ENCODE measurements at places on chromosomes 12 and 14. TPM values are rescaled to one million over a fixed set of nuclear protein-coding genes. Genes with fewer than 3 reads are reported as not detected.
A peak's percentile ranks its signal among the peaks of the same experiment; 100 is the strongest.

The RDH16 gene
- 0.86 TPM for total RNA-seq

DNA sequence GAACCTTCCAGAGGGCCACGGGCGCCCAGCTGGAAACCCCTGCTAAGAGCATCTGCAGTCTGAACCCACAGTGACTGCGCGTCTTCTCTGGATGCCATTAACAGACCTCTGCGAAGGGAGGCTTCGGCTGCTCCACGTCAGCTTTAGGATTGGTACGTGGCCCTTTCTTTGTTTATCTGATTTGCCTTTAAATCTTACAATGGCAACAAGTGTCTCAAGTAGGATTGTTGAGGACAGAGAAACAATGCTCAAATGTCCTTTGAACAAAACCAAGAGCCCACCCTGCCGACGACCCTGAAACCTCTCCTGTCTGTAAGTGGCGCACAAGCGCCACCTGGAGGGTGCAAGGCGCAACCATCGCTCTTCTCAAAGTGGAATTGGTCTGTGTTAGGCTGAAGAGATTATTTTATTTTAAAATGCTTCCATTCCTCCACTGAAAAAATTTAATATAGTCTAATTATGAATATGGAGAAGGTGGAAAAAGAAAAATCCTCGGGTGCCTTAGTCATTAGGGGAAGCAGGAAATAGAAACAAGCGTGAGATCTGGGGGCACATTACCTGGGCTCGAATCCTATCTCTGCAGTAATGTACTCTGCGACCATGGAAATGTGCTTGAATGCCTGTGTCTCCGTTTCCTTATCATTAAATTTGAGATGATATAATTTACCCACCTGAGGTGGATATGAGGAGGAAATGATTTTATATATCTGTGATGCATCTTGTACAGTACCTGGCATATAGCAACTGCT, 82.6 kb upstream of the PTPRB start:
- no peaks in the 10 kb centered on the region for H3K27me3 ChIP-seq
- no peak overlapping the region for H3K27ac ChIP-seq
- no peak overlapping the region for H3K4me3 ChIP-seq
- H3K4me1 ChIP-seq, result no peaks in the 10 kb centered on the region

DNA sequence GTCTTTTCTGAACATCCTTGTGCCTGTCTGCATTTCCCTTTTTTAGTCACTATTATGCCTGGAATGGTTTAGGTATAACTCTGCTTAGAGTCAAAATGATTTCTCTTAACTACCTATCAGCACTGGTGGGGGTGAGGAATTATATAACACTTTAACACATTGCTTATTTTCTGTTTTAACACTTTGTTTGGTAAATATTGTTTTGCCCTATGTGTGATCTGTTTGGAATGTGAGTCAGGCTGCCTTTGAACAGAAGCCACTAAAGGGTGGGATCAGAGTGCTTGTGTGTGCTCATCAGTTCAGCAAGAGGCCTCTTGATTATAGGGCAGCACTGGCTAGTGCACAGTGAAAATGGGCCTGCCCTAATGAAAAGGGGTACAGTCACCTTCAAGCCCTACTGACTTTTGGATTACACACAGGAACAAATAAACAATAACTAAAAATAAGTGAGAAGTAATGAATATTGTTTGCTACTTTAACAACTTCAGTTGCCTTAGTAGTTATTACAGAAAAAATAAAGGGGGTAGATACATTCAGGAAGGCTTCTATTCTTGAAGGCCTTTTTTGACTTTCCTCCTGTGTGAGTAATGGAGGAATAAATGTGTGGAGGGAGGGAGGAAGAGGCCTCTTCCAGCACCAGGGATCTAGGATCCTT, 23.2 kb downstream of the NGDN start:
- no peak overlapping the region for H3K4me3 ChIP-seq
- H3K27ac ChIP-seq, result no peak overlapping the region
- no peaks in the 10 kb centered on the region for H3K27me3 ChIP-seq
- no peak for DNase-seq
- H3K36me3 ChIP-seq, result peaks cover 6% of the 10 kb centered on the region

The SCNN1A gene
- 2.9 TPM for total RNA-seq

The PTPRB gene
- total RNA-seq, result 0.66 TPM

DNA sequence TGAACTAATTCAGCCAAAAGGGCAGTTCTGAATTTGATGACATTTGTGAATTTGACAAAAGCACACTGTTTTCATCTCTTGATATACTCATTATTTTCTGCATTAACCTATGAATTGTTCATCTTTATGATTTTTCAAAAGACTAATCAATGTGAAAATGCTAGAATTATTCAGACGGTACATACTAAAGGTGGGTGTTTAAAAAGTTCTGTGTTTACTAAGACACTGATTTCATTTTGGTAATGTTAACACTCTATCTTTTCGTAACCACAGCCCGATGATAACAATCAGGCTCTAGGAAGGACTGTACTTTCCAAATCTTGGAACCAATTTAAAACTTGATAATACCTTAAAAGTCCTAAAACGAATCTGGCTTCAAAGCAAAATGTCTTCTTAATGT, 9.4 kb downstream of the AKAP5 start:
- H3K4me3 ChIP-seq, result no peak overlapping the region
- H3K36me3 ChIP-seq, result no peaks in the 10 kb centered on the region
- no peak for DNase-seq
- H3K4me1 ChIP-seq, result no peaks in the 10 kb centered on the region
- no peak overlapping the region for H3K27ac ChIP-seq

DNA sequence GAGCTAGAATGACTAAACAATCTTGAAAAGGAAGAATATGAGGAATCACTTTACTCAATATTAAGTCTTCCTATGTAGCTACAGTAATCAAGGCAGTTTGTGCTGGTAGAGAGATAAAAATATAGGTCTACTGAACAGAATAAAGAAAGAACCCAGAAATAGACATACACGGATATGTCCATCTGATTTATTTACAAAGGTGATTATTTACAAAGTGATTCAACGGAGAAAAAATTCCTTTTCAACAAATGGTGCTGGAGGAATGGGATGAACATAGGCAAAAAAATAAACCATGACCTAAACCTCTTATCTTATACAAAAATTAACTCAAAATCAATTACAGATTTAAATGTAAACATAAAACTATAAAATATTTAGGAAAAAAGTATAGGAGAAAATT, 36.6 kb downstream of the TAOK3 start:
- H3K36me3 ChIP-seq, result no peaks in the 10 kb centered on the region
- peak overlapping the region; percentile 29 for H3K27ac ChIP-seq
- 0 out of 2 replicates have a peak overlapping the region, but pooled peaks have one; percentile 1 for H3K4me3 ChIP-seq
- no peaks in the 10 kb centered on the region for H3K27me3 ChIP-seq

DNA sequence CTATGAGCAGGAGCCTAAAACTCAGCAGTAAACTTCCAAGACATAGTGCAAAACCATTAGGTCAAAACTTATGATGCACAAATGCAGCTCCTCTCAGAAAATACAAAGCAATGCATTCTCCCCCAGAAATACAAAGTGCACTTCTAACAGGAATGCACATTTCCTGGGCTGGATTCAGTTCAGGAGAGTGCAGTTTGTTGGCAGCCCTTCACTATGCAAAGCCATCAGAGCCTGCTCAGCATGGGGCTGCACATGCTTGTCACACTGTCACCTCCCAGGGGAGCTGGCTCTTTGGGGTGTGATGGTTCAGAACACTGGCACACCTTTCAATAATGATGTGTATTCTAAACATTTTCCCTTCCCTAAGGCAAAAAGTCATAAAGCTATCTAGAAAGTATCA, 110.4 kb downstream of the KCNK10 start:
- no peaks in the 10 kb centered on the region for H3K4me1 ChIP-seq
- no peak overlapping the region for H3K27ac ChIP-seq
- no peak for DNase-seq

The B4GALNT3 gene
- total RNA-seq, result 3.7 TPM

GRCh38 chr12:102421802-102422583, 58.4 kb downstream of the IGF1 start:
- H3K4me1 ChIP-seq, result no peaks in the 10 kb centered on the region
- DNase-seq, result no peak
- H3K27ac ChIP-seq, result no peak overlapping the region

DNA sequence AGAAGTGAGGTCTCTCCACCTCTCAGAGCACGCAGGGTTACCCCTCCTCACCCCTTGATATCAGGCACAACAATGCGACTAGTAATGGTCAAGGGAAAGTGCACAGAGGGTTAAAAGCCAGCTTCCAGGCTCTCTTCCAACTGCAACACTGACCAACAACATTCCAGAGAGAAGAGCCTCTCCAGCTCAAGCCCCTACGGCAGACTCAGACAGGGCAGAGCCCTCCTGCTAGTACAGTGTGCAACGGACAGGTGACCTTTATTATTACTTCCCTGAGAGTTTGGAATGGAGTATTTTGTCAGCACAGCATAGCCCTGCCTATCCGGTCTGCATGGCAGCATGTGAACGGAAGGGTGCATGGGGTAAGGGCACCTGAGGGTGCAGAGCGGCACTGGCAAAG, 73.0 kb downstream of the PTPN21 start:
- no peaks in the 10 kb centered on the region for H3K27me3 ChIP-seq
- no peak overlapping the region for H3K27ac ChIP-seq
- H3K4me1 ChIP-seq, result peaks cover 2% of the 10 kb centered on the region
- DNase-seq, result no peak
- no peak overlapping the region for H3K4me3 ChIP-seq
- 0 out of 2 replicates have a peak, but pooled peaks cover 5% of the 10 kb centered on the region for H3K36me3 ChIP-seq

DNA sequence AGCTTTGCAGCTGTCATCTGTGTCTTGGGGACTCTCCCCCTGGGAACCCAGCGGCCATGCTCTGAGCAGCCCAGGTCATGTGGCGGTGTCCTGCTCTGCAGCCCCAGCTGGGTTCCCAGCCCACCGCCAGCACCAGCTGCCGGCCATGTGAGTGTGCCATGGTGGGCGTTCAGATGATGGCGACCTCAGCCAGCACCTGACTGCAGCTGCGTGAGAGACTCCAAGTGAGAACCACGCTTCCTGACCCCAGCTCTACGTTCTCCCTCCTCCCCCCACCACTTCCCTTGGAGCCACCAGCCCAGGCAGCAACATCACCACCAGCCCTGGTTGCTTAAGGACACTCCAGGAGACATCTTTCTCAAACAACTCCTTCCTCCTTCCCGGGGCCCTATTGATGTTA, 68.8 kb downstream of the SLC24A4 start:
- no peak overlapping the region for H3K4me3 ChIP-seq
- H3K27ac ChIP-seq, result no peak overlapping the region
- H3K36me3 ChIP-seq, result no peaks in the 10 kb centered on the region
- DNase-seq, result no peak
- H3K27me3 ChIP-seq, result no peaks in the 10 kb centered on the region

The DEGS2 gene
- total RNA-seq, result 1.6 TPM

DNA sequence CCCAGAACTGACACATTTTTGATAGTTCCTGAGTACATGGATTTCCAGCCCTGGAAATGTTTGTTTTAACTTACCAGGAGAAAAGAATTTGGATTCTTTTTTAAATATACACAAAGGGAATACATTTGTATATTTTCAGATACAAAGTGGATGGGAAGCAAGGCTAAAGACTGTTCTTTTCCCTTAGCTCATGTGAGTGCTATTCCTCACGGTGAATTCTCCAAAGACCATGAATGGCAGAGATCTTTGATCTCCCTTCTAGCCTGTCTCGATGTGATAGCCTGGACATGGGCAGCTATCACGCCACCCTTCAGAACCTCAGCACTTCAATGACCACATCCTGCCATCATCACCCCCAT, 91.3 kb downstream of the DPF3 start:
- DNase-seq, result no peak
- no peak overlapping the region for H3K4me3 ChIP-seq
- H3K4me1 ChIP-seq, result peaks cover 27% of the 10 kb centered on the region
- H3K36me3 ChIP-seq, result peaks cover 7% of the 10 kb centered on the region
- no peaks in the 10 kb centered on the region for H3K27me3 ChIP-seq

GRCh38 chr14:36055681-36056225, 120.8 kb downstream of the PTCSC3 start:
- H3K4me3 ChIP-seq, result no peak overlapping the region
- H3K36me3 ChIP-seq, result no peaks in the 10 kb centered on the region
- DNase-seq, result no peak
- H3K4me1 ChIP-seq, result no peaks in the 10 kb centered on the region
- no peak overlapping the region for H3K27ac ChIP-seq
- H3K27me3 ChIP-seq, result peaks cover 42% of the 10 kb centered on the region

The CCDC175 gene
- total RNA-seq, result not detected

DNA sequence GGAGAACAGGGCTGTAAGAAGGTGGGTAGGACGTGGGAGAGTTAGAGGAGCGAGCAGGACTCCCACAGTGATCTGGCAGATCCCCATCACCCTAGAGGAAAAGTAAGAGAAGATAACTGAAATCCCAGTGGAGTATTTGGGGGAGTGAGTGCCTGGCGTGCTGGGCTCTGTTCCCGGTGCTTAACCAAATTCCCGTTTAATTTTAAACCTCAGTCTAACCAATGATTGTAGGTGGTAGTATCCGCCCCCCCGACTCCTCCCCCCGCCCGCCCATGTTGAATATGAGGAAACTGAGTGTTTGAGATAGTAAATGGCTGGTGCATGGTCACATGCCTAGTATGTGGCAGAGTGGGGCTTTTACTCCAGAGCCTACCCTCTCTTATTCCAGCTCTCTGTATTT, 1.2 kb downstream of the TARBP2 start:
- no peaks in the 10 kb centered on the region for H3K27me3 ChIP-seq
- no peak for DNase-seq
- H3K4me1 ChIP-seq, result peaks cover 37% of the 10 kb centered on the region
- H3K36me3 ChIP-seq, result peaks cover 21% of the 10 kb centered on the region
- H3K4me3 ChIP-seq, result peak overlapping the region; percentile 75

The DPF3 gene
- 30.5 TPM for total RNA-seq

GRCh38 chr14:68291820-68292219, 472.2 kb downstream of the RAD51B start:
- no peaks in the 10 kb centered on the region for H3K27me3 ChIP-seq
- no peak overlapping the region for H3K27ac ChIP-seq
- H3K36me3 ChIP-seq, result no peaks in the 10 kb centered on the region
- H3K4me3 ChIP-seq, result no peak overlapping the region

DNA sequence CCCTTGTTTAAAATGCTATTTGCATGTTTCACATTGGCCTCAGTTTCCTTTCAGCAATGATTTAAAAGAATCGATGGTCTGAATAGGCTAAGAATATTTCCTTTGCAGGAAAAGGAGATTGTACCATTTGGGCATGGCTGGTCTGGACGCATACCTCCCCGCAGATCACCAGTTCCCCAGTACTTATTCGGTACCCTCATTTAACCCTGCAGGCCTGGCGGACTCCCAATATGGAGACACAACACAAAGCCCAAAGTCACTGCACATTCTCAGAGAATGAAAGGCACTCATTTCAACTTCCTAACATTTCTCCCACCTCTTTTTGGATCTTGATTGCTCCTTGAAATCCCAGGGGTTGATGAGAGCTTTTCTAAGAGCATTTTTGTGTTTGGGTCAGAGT, 152.9 kb downstream of the GCH1 start:
- no peak for DNase-seq
- no peaks in the 10 kb centered on the region for H3K27me3 ChIP-seq
- no peak overlapping the region for H3K4me3 ChIP-seq
- H3K27ac ChIP-seq, result no peak overlapping the region

- no peaks in the 10 kb centered on the region for H3K27me3 ChIP-seq
- no peaks in the 10 kb centered on the region for H3K4me1 ChIP-seq
- no peak overlapping the region for H3K27ac ChIP-seq
- H3K36me3 ChIP-seq, result no peaks in the 10 kb centered on the region
Measured at GRCh38 chr12:23847857-23848256, 101.6 kb downstream of the SOX5 start.

GRCh38 chr12:79690142-79690637, 574 bp downstream of the PAWR start:
- peak; percentile 40 for DNase-seq
- H3K36me3 ChIP-seq, result no peaks in the 10 kb centered on the region
- peak overlapping the region; percentile 67 for H3K27ac ChIP-seq
- H3K27me3 ChIP-seq, result no peaks in the 10 kb centered on the region

The TAS2R19 gene
- total RNA-seq, result not detected
